ENCODE measurements at places on chromosomes 5 and 9. TPM values are rescaled to one million over a fixed set of nuclear protein-coding genes. Genes with fewer than 3 reads are reported as not detected.

- DNase-seq: no peak
Observed at GRCh38 chr5:169707686-169708085, 70.6 kb downstream of the DOCK2 start.

DNA sequence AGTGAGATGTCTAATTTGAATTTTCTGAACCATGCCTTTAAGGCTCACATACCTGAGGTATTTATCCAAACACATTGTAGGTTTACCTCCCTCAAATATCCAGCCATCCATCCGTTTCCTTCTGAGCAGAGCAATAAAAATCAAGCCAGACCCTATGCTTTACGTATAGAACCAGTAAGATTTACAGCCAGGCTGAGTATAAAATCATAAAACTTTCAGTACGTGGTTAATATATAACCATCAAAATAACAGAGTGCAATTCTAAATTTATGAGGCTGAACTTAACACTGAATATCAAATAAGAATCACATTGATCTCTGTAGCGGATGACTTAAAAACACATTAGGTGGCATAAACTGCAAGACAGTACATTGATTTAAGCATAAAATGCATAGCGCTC is 877.9 kb upstream of the WWC1 start:
- DNase-seq: no peak

Gene SARDH
- total RNA-seq: 4.9 TPM

DNA sequence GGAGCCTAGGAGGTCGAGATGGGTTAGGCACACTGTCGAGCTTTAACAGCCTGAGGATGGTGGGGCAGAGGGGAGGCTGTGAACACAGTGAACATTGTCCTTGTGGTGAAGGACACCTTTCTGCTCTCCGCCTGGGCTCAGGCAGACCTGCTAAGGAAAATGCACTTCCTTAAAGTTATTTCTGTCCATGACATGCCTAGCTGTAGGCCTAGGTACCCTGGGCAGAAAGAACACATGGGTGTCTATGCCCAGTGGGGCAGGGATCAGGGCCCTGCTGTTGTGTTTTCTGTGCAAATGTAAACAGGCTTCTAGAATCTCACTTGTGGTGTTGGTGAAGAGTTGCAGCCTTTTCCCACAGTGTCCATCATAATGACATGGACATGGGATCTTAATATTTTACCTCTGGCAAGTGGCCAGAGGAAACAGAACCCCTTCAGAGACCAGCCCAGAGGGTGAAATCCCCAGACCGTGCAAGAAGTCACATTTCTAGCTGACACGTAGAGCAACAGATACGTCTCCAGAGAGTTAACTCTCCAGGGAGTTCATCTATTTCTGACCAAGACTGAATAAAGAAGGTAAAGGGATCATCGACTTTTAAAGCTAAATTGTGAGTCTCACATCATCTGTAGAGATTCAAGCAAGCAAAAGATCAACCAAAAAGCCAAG is 79.2 kb downstream of the C9orf152 start:
- no peak for DNase-seq

GRCh38 chr9:103839197-103839596 is 254.9 kb upstream of the SMC2 start:
- no peak for DNase-seq

Measured in urinary bladder (tissue), 4 donors.